ENCODE measurements at places on chromosomes 1 and 21.

DNA sequence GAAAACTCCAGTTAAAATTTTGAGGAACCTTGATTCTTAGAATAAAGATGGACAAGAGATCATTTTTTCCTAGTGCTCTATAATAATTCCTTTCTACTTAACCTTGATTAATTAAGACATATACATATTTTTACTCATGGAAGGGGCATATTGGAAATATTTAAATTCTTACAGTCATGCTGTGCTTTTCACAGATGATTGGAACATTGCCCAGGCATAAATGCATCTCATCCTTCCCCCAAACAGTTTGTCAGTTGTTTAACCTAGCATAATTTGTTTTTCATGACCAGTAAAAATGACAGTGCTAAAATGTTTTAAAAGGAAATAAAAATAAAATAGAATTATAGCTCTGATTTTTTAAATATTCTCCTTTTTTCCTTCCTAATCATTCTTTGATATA is 140.0 kb downstream of the DNM3 start:
- DNase-seq, result no peak

DNA sequence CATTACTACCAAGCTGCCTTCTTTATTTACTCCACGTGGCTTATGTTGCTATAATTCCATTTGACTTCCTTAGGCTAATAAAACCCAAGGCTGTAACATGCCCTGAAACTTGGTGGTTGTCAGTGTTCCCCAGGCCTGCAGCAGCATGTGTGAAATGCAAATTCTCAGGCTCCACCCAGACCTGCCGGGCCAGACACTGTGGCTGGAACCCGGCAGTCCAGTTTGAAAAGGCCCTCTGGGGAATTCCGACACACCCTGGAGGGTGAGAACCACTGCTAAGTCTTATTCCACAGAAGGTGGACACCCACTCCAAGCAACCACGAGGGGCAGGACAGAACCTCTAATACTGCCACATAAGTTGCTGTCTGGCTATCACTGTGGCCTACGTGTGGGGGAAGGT is 41.4 kb downstream of the URB1 start:
- no peak for DNase-seq

DNA sequence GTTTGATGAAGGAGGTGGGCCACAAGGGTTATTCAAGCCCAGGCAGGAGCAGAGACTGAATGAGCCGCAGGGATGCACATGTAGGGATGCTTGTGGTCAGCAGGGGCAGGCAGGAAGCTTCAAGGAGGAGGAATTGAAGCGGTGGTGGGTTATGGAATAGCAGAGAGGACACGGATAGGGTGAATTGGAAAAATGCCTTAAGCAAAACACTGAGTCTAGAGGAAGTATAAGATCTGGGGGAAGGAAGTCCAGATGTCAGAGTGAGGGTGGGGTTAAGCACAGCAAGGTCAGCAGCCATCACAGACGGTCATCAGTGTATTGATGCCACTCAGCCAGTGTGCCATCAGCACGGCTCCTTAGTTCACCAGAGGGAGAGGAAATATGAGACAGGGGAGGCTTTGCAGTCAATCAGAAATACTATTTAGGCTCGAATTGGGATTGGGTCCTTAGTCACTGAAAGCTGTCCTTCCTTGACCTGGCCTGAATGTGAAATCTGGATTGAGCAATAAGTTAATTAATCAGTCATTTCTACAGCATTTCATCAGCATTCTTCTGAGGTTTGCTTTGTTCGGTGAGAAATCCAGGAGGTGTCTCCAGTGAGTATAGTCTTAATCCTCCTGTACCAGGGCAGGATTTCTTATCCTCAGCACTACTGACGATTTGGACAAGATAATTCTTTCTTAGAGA is 6.0 kb upstream of the LCE1F start:
- DNase-seq, result no peak

DNA sequence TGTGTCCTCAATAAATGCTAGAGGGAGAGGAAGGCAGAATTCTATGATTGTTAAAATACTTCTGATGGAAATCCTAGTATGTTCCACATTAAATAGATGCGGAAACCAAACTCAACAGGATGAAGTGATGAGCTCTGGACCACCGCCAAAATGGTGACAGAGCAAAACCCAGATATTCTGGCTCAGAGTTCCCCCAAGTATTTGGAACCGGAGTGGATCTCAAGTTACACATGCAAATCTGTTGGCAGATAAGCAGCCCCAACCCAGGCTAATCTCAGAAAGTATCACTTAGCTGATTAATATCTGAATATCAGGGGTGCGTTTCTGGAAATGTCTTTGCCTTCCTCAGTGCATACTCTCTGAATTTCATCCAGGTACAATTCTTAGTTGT is 17.4 kb upstream of the GRHL3 start:
- no peak for DNase-seq

- DNase-seq, result no peak
Observed at GRCh38 chr1:22808186-22808675, 97.6 kb downstream of the EPHB2 start.

- DNase-seq, result no peak
Observed at GRCh38 chr1:59446257-59446901, 149.5 kb downstream of the FGGY start.

DNA sequence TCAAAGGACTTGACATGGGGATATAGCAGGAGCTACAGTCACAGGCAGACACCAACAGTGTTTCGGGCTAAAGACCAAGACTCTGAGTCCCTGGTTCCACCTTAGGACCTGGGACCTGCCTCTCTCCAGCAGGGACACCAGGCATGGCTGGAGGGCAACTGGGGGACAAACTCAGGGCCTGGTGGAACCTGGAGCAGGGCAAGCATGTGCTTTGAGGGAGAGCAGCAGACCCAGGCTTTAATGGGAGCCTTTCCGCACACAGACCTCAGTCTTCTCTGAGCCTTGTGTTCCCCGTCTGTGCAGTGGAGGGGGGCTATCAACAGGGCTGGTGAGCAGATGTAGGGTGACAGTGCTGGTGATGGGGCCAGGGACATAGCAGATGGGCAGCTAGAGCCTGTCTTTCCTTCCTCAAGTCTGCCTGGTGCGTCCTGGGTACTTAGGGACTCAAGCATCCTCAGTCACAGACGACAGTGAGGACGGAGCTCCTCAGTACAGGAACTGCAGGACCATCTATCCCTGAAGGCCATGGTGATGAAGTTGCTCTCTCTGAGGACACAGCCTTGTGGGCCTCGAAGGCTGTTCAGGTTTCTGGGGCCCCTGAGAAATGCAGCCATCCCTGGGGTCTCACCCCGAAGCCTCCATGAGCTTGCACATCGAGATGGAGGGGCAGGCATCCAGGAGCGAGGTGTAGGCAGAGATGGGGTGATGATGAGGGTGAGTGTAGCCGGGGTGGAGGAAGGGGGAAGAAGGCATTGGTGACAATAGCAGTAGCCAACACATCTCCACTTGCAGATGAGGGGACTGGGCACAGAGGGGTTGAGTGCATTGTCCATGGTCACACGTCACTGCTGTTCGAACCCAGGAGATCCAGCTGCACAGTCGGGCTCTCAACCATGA is 593.4 kb downstream of the PTPRU start:
- DNase-seq, result no peak

DNA sequence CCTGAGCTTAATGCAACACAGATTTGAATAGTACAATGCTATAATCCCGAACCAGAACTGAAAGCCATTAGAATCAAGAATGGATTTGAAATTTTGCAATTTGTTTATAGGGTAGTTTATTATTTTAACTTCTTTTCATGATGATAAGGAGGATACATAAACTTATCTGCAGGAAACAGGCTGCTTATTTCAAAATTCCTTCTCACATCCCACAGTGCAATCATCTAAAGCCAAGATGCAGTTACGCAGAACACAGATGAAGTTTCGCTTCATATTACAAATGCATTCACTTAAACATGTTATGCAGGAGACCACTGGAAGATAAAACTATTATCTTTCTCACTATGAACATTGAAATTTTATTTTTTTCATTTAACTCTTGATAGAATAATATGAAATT is 1019.6 kb downstream of the PLA2G4A start:
- no peak for DNase-seq

DNA sequence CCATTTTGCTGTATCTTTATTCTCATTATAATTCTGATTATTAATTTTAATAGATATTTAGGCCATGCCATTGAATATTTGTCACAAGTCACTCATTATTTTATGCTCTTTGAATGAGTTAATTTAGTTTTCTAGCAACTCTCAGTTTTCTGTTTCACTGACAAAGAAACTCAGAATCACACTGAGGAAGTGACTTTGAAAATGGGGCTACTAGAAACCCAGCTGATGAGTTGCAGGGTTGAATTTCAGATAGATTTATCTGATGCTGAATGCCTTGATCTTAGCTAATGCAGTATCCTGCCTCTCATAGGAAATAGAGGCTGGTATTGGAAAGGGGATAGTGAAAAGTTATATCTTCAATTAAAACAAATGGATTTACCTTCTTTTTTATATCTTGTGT is 67.4 kb upstream of the PLA2G4A start:
- no peak for DNase-seq

- DNase-seq, result no peak
Observed at GRCh38 chr1:60129911-60130310, 56.3 kb upstream of the C1orf87 start.

- no peak for DNase-seq
Observed at GRCh38 chr1:94463765-94464330, 45.7 kb downstream of the ABCD3 start.

GRCh38 chr1:98688110-98688739 is 26.7 kb downstream of the SNX7 start:
- no peak for DNase-seq

DNA sequence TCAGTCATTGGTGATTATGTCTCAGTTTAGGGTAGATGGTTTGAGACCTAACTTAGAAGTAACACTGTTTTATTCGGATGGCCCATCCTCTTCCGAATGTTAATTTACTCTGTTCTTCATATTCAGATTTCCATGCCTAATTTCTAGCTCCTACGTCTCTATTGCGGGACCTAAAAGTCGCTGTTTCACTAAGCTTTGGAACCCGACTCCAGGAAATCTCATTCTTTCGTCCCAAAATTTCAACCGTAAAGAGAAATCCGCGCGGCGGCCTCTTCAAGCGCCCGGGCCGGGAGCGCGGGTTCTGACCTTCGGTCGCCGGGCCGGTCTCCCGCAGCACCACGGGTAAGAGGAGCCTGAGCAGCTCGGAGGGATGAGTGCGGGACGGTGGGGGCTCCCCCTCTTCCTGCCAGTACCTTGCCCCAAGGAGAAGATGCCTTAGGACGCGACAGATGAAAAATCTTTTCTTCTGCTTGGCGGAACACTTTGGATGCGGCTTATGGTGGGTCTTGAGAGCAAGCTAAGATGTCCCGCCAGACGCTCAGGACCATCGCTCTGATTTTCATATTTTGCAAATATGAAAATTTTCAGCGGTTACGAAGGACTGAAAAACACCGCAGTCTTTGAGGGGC is 128.7 kb downstream of the PPIAL4G start:
- no peak for DNase-seq

- no peak for DNase-seq
Observed at GRCh38 chr1:208336137-208336518, 91.9 kb upstream of the PLXNA2 start.

- DNase-seq, result no peak
Observed at GRCh38 chr1:34140011-34140676, 24.9 kb downstream of the CSMD2 start.

DNA sequence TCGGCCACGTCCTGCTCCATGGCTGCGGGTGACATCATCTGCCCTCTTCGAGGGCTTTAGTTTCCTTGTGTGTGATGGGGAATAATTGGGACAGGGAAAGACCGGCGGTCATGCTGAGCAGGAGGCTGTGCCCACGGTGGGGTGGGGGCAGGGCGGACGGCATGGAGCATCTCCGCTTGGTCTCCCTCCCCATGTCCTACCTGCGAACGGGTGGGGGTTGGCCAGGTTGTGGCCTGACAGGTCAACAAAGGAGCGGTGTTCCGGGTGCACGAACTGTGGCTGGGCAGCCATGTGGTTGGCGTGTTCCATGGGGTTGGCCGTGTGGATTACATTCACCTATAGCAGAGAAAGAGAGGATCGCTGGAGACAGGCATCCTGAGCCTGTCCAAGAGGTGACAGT is 80.0 kb downstream of the PIK3CD start:
- DNase-seq, result no peak

DNA sequence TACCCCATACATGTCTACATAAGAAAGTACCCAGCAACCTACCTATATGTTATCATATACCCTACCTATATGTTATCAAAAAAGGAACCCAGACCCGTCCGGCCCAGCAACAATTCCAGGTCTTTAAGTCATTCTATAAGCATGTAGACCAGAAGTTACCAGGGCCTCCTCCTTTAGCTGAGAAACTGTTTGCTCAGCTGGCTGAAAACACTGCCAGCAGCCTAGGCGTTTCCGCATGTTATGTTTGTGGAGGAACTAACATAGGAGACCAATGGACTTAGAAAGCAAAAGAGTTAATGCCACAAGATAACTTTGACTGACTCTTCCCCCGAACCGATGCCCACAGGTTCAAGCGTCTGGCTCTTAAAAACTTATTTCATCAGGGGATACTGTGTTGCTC is 7.1 kb upstream of the ZNF678 start:
- DNase-seq, result no peak

DNA sequence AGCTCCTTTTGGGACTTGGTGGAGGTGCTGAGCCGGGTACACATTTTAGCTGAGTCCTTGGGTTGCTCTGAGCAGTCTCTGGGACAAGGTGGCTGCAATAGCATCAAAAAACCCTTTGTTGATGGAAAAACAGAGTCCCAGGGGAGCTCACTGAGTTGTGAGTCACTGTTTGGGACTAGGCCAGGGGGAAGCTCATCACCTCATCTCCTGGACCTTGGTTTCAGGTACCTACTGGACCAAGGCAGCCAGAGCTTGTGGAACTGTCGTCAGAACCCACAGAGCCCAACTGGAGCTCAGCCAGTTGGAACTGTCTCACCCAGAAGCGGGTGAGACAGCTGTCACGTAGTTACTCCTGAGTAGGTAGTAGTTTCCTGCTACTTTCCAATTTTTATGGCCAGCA is 146.7 kb downstream of the HLX start:
- no peak for DNase-seq

- DNase-seq, result no peak
Observed at GRCh38 chr1:25740071-25740470, 59.9 kb upstream of the SELENON start.

DNA sequence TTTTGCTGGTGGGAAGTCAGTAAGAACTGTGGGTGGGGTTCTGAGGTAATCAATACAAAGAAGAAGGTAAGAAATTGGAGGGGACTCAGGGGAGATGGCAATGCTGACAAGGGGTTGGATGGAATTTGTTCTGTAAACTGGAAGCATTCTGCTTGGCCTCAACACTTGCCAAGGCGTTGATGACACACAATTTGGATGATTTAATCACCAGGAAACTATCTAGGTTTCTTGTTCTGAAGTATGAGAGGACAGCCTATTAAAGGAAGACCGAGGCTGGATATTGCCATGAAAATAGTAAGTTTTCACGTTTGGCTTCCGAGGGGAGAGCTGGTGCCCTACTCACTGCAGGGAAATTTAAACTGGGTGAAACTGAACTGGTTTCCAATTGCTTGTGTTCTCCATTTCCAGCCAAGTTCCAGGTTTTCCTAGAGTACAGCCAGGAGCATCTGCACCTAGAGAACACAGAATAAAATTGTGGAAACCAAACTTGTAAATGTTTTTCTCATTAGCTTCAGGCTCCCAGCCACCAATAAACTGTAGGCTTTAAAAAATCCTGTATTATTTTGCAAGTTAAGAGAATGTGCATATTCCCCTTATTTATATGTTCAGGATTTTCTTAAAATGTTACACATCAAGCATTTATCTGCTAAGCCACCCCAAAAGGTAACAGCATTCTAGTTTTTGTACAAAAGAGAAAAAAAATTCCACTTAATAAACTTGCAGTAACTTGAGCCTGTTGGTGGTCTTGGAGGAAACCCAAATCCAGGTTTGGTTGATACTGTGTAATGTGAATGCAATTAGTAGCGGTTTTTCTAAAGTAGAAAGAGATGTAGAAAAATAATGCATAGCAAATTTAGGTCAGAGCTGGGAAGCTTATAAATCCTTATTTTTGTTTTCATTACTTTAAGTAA is 53.8 kb downstream of the ROR1 start:
- DNase-seq, result no peak

All from cerebellar nuclear complex (tissue), 1 donor.